ENCODE measurements at places on chromosomes 5 and 9.

DNA sequence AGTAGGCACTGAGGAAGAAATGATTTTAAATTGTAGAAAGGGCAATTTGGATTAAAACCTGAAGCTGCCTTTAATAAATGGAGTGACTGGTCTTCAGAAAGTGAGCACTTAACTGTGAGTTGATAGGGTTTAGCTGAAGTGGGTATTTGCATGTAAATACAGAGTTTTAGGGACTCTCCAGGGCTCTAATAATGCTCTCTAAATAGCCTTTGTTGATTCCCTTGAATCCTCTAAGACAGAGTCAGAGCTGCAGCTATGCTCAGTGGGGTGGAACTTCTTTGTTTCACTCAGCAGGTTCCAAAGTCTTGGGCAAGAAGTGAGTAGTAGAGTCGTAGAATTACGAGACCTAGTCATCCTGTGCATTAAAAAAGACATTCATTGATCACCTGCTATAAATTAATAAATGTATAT is 21.4 kb downstream of the GLRA1 start:
- DNase-seq = no peak

DNA sequence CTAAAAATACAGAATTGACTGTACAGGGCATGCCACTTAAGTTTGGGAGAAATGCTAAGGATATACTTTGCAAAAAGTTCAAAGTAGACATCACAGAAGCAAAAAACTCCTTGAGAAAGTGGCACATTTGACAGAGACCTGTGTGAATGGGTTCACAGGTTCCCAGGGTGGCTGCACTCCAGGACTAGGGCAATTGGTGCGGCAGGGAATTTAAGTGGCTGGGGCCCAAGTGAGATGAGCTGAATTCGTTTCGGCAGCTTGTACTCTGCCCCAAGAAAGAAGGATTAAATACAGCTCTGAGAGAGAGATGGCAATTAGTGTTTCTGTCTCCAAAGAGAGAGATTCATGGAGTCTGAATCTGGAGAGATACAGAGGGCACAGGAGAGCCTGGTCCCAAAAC is 280.1 kb downstream of the FBXL17 start:
- no peak for DNase-seq

DNA sequence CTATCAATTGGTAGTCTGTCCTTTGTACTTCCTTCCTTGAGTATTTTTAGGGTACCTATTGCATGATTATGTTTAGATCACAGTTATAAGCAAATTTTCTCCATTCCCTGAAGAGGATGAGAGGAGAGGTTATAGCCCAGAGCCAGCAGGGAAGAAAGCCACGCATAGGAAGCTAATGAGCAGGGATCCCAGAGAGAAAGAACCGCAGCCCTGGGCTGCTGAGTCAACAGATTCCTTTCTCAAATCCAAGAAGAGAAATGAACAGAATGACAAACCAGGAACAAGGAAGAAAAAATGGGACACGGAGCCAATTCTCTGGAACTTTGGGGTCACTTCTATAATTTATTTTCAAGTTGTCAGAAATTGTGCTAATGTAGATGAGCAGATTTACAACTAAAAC is 284.5 kb downstream of the RFX3 start:
- DNase-seq = no peak

DNA sequence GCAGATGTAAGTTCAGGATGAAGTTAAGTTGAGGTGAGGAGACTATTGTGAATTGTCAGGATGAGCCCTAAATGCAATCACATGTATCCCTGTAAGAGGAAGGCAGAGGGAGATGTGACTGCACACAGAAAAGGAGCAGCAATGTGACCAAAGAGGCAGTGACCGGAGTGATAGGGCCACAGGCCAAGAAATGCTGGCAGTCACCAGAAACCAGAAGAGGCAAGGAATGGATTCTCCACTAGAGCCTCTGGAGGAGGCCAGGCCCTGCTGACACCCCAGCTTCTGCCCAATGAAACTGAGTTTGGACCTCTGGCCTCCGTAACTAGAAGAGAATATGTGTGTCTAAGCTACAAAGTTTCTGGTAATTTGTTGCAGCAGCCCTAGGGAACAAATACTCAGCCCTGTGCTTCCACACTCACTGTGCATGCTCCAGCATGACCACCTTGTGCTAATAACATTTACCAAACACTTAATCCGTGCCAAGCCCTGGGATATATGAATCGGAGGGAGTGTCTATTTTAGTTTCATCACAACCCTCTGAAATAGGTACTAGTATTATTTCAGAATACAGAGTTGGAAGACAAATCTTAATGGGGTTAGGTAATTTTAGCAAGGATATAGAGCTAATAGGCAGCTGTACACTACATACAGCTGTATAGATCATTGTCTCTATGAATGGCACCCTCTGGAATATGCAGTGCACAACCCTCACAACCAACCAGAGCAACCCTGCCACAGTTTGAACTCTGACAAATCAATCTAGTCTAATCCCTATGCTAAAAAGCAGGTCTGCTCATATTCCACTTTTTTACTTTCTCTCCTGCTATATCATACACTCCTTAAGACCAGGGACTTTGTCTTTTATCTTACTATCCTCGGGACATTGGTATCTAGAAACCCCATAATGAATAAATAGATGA is 7.8 kb upstream of the GPX8 start:
- DNase-seq = peak; percentile 34

- no peak for DNase-seq
Measured at GRCh38 chr9:36063804-36064447, 27.2 kb downstream of the RECK start.

DNA sequence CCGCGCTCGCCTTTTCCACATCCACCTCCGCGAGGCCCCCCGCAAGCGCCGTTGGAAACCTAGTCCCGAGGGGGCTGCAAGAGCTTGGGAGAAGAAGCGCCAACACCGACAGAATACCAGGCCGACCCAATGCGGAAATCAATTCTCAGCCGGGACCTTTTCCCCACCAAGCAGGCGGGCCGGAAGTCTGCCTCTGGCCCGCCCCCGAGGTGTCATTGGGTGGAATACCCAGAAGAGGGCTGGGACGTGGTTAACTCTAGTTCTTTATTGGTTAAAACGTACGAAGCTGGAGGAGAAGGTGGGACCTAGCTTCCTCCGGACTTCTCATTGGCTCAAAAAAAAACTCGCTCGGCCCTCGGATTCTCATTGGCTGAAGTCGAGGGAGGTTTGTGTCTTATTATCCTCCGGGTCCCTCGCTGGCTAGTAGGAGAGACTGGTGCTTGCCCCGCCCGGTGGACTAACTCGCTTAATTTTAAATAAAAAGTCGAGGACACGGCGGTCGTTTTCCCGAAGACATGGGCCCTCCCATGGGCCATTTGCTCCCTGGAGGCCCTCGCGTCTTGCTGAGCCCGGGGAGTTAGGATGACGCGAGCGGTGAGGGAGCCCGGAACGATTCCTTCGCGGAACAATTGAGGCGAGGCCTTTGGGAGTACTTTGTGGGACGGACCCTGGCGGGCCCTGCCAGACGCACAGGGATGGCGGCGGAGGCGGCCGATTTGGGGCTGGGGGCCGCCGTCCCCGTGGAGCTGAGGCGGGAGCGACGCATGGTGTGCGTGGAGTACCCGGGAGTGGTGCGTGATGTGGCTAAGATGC is at the start of gene GTF3C5:
GTF3C5 (plus strand) TSS at position 681 of the 813 bp plus-strand sequence; CDS start at position 696, 15 bp downstream.
- DNase-seq = peak; percentile 97

DNA sequence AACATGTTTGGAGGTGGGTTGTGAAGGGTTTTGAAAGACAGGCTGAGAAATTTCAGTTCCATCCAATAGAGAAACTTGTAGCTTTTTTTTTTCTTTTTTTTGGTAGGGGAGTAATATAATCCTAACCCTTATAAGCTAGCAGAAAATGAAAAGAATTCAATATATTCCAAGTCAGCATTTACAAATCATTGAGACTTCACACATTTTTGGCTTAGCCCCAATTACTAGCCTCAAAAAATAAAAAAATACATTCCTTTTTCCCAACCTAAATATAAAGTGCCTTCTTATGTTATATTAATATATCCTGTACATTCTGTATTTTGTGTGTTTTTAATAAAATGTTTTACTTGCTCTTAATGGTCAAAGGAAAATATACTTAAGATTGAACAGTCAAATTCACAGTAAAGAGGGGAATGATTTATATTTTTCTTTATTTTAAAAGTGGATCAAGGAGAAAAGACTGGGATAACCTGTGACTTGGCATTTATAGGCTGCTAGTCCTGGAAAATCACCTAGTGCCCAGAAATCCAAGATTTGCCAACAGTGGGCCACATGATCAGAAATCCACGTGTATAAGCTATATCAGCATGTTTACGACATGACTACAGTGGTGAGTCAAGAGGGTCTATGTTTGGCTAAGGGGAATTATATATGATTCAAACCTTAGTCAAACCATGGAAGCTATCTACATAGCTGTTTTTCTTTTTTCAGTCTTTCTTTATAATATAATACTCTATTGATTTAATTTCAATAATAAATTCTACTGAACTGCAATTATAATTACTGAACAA is 14.5 kb downstream of the HACD4 start:
- DNase-seq = no peak

- DNase-seq = no peak
Measured at GRCh38 chr5:149489605-149490037, 61.6 kb downstream of the CSNK1A1 start.

DNA sequence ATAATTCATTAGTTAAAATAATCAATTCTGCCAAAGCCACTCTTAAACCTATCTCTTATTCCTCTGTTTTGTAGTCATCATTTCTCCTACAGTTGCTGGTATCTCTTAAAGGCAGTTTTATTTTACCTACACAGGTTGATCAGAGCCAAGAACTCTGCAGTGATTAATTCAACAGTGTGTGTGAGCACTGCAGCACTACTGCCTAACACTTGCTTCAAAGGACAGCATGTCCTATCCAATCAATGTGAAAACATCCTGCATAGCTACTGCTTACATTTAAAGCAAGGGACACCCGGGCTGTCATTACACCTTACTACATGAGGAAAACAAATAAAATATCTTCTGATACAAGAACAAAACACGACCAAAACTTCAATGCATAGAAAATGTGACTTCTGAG is 45.1 kb upstream of the HK3 start:
- DNase-seq = no peak

- no peak for DNase-seq
Measured at GRCh38 chr5:20476016-20476415, 488.0 kb upstream of the CDH18 start.

DNA sequence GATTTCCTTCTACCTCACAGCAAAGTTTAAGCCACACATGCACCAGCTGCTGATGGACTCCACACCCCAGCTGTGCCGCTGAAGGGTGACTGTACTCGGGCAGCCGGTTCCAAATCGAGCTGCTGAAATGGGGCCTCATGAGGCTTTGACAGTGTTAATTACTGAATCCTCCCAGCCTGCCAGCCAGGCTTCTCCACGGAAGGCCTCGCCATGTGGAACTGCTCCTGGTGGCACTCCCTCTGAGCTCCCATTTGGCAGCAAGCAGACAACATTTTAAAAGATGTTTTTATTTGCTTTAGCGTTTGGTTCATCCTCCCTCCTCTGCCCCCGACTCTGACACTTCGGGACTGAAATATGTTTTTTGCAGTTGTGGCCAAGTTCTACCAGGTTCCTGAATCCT is 479.4 kb upstream of the MPDZ start:
- no peak for DNase-seq

DNA sequence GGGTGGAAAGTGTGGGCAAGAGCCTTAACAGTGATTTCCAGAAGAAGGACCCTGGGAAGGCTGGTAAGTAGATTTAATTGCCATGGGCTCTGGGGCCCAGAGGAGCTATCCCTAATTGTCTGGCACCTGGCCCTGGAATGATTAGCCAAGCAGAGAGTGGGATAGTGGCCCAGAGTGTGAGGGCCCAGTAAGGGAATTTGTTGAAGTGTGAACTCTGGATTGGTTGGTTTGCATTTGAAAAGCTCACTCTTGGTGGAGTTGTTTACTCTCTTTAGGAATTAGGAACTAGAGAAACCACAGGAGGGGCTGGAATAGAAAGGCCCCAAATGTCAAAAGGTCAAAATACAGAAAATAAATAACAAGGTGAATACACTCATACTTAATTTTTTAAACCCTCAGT is 207.1 kb downstream of the GABRG2 start:
- no peak for DNase-seq

DNA sequence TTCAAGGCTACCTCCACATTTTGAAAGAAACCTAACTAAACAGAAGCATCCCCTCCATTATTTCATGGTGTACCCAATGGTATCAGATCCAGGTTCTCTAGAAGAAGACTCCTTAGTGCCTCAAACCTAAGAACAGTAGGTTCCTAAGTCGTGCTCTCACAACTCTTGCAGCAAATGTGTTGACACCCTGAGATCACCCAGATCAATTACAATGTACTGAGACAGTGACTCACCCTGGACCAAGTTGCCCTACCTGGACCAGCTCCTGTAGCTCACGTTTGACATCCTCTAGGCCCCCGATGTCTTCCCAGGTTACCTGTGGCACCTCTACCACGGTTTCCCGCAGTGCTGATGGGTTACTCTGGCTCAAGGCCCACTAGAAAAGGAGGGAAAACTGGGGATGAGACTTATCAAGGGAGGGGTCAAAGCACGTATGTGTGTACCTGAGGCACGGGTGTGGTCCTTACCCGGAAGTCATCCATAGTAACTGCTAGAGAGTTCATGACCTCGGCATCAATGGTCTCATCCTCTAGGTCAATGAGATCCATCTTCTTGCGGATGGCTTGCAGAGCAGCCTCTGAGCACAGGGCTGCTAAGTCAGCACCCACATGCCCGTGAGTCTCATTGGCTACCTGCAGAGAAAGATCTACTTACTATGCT is 11.7 kb downstream of the VCP start:
- no peak for DNase-seq

- no peak for DNase-seq
Measured at GRCh38 chr5:153486771-153487170, 3.7 kb upstream of the GRIA1 start.

- no peak for DNase-seq
Measured at GRCh38 chr5:152622628-152623027, 217.5 kb upstream of the NMUR2 start.

DNA sequence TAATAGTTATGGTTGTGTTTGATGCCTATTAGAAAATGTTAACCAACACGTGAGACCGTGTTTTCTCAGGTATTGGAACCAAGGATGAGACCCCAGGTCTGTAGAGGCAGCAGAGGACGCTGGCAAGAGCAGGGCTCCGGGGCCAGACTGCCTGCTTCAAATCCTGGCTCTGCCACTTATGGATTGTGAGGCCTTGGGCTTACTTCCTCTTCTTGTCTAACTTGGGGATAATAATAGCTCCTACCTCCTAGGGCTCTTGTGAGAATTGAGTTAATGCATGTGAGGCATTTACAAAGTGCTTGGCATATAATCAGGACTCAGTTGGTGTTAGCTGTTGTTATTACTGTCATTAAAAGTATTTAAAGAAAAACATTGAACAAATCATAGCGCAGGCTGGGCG is 85.5 kb upstream of the PITX1 start:
- DNase-seq = no peak

- DNase-seq = peak; percentile 38
Measured at GRCh38 chr9:121670431-121670830, 19.0 kb downstream of the DAB2IP start.

DNA sequence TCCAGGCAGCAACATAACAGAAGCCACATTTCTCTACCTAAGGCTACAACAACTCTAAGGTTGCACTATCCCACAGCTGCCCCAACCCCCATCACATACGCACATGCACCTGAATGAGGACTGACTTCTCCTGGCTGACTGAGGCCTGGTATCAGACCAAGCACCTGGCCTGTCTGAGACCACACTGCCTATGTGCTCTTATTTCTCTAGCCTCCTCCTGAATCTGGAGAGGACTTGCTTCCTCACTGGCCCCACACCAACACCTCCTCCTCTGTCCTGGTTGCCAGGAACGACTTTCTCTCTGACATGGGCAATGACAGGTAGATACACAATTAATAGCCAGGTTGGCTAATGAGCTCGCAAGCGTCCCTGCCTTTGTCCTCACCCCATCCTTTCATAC is 14.9 kb upstream of the VDAC1 start:
- DNase-seq = no peak

GRCh38 chr5:34930462-34930844 is 1.1 kb downstream of the DNAJC21 start:
- DNase-seq = no peak

- DNase-seq = no peak
Measured at GRCh38 chr9:101578378-101578777, 16.4 kb downstream of the PPP3R2 start.

Data from AG09319 (cell line).